ENCODE measurements at places on chromosomes 12 and 14. TPM values are rescaled to one million over a fixed set of nuclear protein-coding genes. Genes with fewer than 3 reads are reported as not detected.

DNA sequence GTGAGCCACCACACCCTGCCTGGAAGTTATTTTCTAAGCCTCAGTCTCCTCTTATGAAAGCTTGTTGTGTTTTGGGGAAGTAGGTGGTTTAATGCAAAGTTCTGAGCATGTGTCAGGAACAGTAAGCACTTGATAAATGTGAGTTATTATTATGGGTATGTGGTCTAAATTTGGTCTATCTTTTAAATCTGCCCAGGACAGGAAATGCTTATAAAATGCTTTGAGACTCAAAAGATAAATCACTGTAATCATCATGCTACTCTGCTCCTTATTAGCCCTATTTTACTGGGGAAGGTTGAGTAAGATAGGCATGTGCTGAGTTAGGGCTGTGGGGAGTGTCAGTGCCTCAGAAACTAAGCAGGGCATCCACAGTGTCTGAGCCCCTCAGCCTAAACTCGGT is 13.1 kb upstream of the SRSF5 start:
- H3K27me3 ChIP-seq: no peaks in the 10 kb centered on the region
- DNase-seq: no peak
- H3K36me3 ChIP-seq: no peaks in the 10 kb centered on the region
- H3K4me1 ChIP-seq: no peaks in the 10 kb centered on the region
- no peak overlapping the region for H3K27ac ChIP-seq

GRCh38 chr12:4280351-4281163 is 7.0 kb downstream of the CCND2 start:
- H3K36me3 ChIP-seq: no peaks in the 10 kb centered on the region
- H3K27me3 ChIP-seq: peaks cover 11% of the 10 kb centered on the region
- H3K4me1 ChIP-seq: peaks cover 17% of the 10 kb centered on the region

DNA sequence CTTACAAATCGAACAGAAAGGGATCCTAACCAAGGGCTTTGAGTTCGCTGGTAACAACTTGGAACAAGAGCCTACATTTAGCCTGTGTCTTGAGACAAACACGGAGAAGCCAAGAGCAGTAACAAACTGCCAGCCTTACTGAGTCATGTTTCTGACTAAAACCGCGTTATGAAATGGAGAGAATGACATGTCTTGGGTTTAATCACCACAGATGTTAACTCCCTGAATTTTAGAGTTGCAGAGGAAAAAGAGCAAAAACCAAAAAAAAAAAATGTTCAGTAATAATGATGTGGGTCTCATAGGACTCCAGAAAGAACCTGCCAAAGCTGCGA is 1.0 kb downstream of the BLTP3B start:
- peak; percentile 59 for DNase-seq
- H3K27me3 ChIP-seq: no peaks in the 10 kb centered on the region
- peak overlapping the region; percentile 97 for H3K4me3 ChIP-seq
- H3K27ac ChIP-seq: peak overlapping the region; percentile 98
- peaks cover 18% of the 10 kb centered on the region for H3K4me1 ChIP-seq

DNA sequence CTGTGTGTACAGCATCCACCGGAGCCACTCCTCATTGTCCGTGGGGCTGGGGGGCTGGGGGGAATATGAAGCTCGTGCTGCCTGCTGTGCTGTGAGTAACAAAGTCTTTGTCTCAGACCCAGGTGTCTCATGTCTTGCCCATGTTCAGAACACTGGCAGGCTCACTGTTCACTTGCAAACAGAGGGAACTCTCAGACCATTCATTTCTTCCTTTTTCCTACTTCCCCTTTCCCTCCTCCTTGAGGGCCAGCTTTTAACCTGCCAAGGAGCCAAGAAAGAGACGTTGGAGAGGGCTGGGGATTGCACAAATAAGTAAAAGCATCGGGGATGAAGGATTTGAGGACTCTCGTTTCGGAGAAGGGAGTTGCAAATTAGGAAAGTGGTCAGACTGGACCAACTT is 21.6 kb downstream of the GPR132 start:
- no peaks in the 10 kb centered on the region for H3K27me3 ChIP-seq
- H3K4me1 ChIP-seq: no peaks in the 10 kb centered on the region
- H3K4me3 ChIP-seq: no peak overlapping the region
- H3K36me3 ChIP-seq: no peaks in the 10 kb centered on the region

- H3K27me3 ChIP-seq: no peaks in the 10 kb centered on the region
- DNase-seq: no peak
- H3K4me1 ChIP-seq: no peaks in the 10 kb centered on the region
These were observed 296.3 kb upstream of the ATXN7L3B start for GRCh38 chr12:74241341-74241740.

- no peaks in the 10 kb centered on the region for H3K27me3 ChIP-seq
- peaks cover 9% of the 10 kb centered on the region for H3K4me1 ChIP-seq
These were observed 20.0 kb downstream of the RHOJ start for GRCh38 chr14:63224196-63224595.

GRCh38 chr12:46874642-46875041 is 48.8 kb upstream of the SLC38A4 start:
- no peaks in the 10 kb centered on the region for H3K36me3 ChIP-seq
- DNase-seq: peak; percentile 64
- no peak overlapping the region for H3K4me3 ChIP-seq

DNA sequence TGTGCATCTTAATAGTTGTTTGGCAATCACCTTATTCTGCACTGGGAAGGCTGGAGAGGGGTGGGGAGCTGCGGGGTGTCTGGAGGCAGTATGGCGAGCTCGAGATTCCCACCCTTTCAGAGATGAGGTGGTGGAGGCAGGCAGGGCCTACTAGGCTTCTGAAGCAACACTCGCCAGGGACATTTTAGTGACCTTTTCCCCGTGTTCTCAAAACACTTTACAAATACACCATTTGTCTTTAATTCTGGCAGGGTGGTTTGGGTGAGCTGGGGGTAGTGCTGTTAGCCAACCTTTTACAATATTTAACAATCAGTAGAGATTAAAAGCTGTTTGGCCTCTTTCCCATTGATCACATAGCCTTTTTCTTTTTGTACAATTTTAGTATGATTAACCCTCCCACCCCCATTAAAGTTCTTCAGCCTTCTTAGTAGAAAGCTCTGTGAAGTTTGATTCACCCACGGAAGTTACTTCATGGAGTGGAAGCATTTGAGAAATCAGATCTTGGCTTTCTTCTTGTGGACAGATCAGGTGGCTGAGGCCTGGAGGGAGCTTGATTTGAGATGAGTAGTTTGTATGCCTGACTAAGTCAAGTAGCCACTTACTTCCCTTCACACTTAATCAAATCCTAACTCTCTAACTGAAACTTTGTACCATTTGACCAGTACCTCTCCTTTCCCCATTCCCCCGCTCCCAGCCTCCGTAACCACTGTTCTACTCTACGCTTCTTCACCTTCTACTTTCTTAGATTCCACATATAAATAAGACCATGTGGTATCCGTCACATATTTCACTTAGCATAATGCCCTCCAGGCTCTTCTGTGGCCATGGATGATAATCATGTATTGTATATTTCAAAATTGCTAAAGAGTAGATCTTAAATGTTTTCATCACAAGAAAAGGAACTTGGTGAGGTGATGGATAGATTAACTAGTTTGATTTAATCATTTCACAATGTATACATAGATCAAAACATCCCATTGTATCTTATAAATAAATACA is 41.0 kb downstream of the TRAF3 start:
- H3K4me1 ChIP-seq: peaks cover 2% of the 10 kb centered on the region
- DNase-seq: no peak
- no peaks in the 10 kb centered on the region for H3K36me3 ChIP-seq
- no peak overlapping the region for H3K27ac ChIP-seq
- H3K27me3 ChIP-seq: no peaks in the 10 kb centered on the region
- no peak overlapping the region for H3K4me3 ChIP-seq

DNA sequence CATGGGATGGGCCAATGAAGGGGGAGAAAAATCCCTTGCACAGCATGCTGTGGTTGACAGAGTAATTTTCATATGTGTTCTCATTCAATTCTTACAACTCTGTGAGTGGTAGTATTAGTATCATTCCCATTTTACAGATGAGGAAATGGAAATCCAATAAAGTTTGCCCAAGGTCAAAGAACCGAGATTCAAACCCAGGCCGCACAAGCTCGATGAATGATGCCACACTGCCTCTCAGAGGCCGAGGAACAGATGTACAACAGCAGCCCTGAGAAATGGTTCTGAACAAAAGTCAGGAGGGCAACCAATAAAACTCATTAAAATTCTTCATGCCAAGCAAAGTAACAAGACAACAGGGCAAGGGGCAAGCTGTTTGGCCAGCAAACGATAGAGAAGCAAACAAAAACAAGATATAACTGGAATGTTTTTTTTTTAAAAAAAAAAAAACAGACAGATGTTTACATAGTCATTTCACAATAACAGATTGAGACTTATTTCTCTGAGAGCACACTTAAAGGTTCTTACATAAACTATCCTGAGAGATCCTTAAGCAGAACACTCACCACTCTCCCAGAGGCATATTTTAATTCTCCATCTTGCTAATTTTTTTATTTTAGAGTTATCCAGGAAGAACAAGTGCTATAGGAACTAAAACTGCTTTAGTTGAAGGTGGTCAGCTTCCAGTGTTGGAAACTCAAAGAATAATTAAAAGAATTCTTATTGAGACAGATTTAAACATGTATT is 85.8 kb downstream of the EXOC5 start:
- H3K4me1 ChIP-seq: no peaks in the 10 kb centered on the region
- H3K36me3 ChIP-seq: no peaks in the 10 kb centered on the region
- H3K27ac ChIP-seq: no peak overlapping the region
- DNase-seq: no peak

DNA sequence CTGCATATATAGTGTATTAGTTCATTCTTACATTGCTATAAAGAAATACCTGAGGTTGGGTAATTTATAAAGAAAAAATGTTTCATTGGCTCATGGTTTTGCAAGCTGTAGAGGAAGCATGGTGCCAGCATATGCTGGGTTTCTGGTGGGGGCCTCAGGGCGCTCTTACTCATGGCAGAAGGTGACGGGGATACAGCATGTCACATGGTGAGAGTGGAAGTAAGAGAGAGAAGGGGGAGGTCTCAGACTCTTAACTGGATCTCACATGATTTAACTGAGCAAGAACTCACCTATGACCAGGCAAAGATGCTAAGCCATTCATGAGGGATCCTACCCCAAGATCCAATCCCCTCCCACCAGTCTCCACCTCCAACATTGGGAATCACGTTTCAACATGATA is 15.9 kb upstream of the PAWR start:
- H3K36me3 ChIP-seq: no peaks in the 10 kb centered on the region
- no peaks in the 10 kb centered on the region for H3K4me1 ChIP-seq
- DNase-seq: no peak
- no peak overlapping the region for H3K4me3 ChIP-seq

The CACNA1C gene
- total RNA-seq: 1.0 TPM

The CYP27B1 gene
- not detected for total RNA-seq

The COL2A1 gene
- total RNA-seq: not detected

The SERPINA9 gene
- not detected for total RNA-seq
